ENCODE measurements at places on chromosomes 11 and 22.

- DNase-seq, result no peak
Observed at GRCh38 chr22:22884888-22885840, 2.5 kb upstream of the IGLL5 start.

GRCh38 chr22:43506487-43506886 is 94.7 kb downstream of the MPPED1 start:
- DNase-seq, result no peak

DNA sequence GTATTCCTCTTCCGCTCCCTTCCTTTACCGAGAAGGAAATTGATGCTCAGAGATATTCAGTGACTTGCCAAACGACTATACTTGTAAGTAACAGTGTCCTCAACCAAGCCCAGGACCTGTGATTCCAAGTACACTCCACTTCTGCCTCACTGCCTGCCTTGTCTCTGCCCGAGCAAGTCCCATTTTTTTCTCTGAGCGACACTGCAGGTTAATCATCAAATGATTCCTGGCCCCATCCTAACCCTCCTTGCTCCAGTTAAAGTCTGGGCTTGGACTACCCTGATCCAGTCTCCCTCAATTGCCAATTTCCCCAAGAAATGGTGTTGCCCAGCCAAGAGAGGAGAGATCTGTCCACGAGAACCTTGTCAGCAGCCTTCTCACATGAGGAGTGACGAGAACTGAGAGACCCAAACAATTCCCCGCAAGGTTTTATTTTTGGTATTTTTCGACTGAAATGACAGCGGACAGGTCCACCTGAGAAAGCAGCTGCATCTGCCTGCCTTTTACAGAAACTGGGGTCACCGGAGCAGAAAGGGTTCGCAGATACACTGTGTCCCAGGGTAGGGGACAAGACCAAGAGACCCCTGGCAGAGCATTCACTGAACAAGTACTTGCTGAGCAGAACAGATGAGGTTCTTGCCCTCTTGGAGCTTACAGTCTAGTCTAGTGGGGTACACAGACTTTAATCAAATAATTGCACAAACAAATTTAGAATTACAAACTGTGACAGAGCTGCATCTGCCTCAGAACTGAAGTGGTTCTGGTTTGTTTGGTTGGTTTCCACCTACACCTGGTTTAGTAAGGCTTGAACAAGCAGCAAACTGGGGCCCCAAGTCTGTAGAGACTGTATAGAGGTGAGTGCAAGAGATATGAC is 11.4 kb downstream of the POU2AF1 start:
- DNase-seq, result no peak

- no peak for DNase-seq
Observed at GRCh38 chr11:57071829-57072228, 83.1 kb downstream of the OR5AK2 start.

- no peak for DNase-seq
Observed at GRCh38 chr11:61650781-61651571, 29.2 kb upstream of the DAGLA start.

GRCh38 chr22:31148488-31148887 is 8.2 kb upstream of the PLA2G3 start:
- no peak for DNase-seq

GRCh38 chr11:8699903-8700302 is 17.3 kb downstream of the RPL27A start:
- no peak for DNase-seq

DNA sequence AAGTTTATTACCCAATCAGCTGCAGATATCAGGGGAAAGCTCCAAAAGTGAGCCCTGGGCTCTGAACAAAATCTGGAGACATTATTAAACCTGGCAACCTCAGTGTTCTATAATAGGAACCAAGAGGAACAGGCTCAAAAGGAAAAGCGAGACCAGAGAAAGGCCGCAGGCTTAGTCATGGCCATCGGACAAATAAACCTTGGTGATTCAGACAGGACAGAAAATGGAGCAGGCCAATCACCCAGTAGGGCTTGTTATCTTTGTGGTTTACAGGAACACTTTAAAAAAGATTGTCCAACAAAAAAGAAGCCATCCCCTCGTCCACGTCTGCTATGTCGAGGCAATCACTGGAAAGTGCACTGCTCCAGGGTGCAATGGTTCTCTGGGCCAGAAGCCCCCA is 7.7 kb upstream of the PANX1 start:
- no peak for DNase-seq

DNA sequence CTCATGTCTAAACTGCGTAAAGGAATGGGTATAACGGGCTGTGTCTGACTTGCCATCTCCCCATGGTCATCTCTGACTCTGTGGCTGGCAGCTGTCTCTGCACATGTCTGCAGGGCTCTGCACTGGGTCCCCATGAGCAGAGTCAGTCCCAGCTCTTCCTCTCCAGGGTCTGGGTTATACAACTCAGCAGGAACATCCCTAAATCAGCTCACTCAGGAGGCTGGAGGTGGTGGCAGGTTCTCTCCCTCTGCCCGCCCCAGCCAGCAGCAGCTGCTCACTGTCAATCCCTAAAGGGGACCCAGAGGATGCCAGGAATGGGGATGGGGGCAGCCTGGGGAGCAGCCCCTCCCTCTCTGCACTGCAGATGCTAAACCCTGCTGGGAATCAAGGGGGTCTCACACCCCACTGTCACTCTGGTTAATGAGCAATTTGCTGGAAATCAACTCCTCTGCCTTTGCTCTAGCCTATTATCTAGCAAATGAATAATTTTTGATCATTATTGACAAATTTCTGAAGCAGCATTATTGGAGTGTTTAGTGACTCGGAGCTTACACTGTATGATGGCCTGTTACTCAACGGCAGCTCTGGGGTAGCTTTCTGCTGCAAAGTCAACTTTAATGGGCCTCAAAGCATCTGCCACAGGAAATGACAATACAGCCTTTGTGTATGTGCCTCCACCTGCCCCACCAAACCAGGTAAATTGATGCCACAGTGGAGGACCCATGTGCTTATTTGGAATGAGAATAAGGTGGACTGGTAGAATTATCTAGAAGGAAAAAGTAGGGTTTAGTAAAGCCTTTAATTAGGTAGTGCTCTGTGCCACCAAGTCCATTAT is 55.7 kb upstream of the SHANK2 start:
- no peak for DNase-seq

GRCh38 chr22:19816372-19817119 is 38.1 kb downstream of the GNB1L start:
- no peak for DNase-seq

DNA sequence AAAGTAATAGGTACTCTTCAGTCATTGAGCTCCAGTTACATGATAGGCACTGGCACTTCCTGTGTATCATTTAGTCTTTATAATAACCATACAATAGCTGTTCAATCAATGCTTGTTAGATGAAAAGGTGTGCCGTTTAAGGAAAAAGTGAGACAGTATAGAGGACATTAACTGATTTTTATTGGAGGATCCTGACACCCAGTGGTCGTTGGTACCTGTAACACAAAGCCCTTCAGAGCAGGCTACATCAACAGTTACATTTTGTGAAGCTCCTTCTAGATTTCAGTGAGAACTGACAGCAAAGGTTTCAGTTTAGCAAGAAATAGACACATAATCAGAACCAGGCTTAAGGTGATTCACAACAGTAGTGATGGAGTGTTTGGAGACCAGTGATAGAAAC is 44.2 kb downstream of the CCDC81 start:
- no peak for DNase-seq

- DNase-seq, result no peak
Observed at GRCh38 chr11:28793282-28793738, 685.1 kb downstream of the METTL15 start.

- DNase-seq, result no peak
Observed at GRCh38 chr11:124900464-124900863, 2.8 kb upstream of the ROBO4 start.

GRCh38 chr11:33324302-33324985 is 67.3 kb downstream of the HIPK3 start:
- no peak for DNase-seq
